Thoracic aorta (tissue), 2 donors: ENCODE measurements at places on chromosomes 6 and 20.

DNA sequence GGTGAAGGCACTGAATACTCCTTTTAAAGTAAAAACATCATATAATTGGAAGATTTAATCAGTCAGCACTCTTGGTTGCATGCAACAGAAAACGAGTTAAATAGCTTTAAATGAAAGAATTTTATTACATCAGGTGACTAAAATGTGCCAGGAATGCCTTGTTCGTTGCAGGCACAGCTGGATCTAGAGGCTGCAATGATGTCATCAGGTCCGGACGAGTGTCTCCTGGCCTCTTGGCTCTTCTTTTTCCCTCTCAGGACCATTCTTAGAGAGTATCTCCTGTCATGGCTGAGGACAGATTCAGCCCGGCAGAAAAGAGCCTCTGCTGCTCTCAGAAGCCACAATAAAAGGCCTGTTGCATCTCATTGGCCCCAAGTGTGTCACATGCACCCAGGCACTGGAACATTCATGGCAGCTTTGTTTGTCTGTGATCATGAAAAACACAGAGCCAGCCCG is 510.7 kb upstream of the SULF2 start:
- H3K4me3 ChIP-seq = no peak overlapping the region
- H3K27ac ChIP-seq = peak overlapping the region; percentile 54
- no peak for DNase-seq
- H3K36me3 ChIP-seq = no peaks in the 10 kb centered on the region
- H3K4me1 ChIP-seq = peaks cover 36% of the 10 kb centered on the region
- H3K27me3 ChIP-seq = no peaks in the 10 kb centered on the region

DNA sequence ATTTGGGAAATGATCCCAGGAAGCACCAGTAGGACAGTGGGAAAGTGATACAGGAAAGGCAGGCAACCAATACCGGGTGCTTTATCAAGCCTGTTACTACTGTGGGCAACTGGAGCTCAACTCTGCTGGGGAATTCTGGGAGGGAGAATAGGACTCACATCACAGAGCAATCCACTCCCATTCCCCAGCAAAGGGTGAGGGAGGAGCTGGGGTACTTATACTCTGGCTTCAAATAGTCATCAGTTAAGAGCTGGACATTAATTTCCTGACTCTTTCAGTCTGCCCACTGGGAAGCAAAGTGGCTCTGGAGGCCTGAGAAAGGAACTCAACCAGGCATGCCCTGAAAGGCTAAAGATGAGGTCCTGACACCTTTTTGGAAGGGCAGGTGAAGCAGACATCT is 17.5 kb upstream of the CDH22 start:
- H3K4me1 ChIP-seq = no peaks in the 10 kb centered on the region
- H3K36me3 ChIP-seq = no peaks in the 10 kb centered on the region
- no peaks in the 10 kb centered on the region for H3K27me3 ChIP-seq
- DNase-seq = no peak
- H3K4me3 ChIP-seq = no peak overlapping the region
- no peak overlapping the region for H3K27ac ChIP-seq

DNA sequence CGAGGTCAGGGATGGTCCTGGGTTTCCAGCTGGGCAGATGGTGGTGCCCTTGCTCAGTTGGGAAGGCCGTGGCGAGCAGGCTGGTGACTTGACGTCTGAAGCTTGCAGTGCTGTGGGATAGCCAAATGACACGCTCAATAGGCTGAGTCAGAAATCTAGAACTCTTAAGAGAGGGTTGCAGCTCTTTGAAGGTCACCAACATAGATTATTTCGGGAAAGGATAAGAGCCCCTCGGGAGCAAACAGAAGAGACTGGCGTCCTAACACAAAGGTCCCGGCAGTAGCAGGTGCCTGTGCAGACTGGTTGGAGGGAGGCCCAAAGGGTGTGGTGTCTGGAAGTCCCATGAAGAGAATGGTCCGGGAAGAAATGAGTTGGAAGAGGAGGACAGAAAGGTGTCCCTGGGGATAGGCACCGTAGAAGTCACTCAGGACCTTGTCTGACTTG is 18.4 kb downstream of the PKIG start:
- no peaks in the 10 kb centered on the region for H3K36me3 ChIP-seq
- H3K4me3 ChIP-seq = peak overlapping the region; percentile 45
- peak overlapping the region; percentile 91 for H3K27ac ChIP-seq
- no peak for DNase-seq

DNA sequence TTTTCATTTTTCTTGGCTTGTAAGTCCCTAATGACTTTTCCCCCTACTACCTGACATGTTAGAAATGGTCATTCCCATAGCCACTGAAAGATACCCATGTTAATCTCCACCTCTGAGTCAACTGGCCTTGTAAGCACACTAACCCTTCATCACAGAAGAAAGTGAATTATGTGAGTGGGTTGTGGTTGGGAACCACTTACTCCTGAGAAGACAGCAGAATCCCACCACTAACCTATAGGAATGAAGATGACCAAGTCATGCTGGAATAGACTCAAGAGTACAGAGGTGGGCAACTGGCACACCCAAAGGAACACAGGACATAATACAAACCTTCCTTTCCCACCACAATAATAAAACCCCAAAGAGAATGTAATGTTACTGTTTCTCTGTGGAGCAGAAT is 30.1 kb downstream of the RAMACL start:
- no peaks in the 10 kb centered on the region for H3K27me3 ChIP-seq
- no peaks in the 10 kb centered on the region for H3K36me3 ChIP-seq
- H3K4me1 ChIP-seq = peaks cover 22% of the 10 kb centered on the region
- peak overlapping the region; percentile 60 for H3K4me3 ChIP-seq

- H3K36me3 ChIP-seq = no peaks in the 10 kb centered on the region
- DNase-seq = no peak
- no peak overlapping the region for H3K27ac ChIP-seq
- no peaks in the 10 kb centered on the region for H3K27me3 ChIP-seq
- no peaks in the 10 kb centered on the region for H3K4me1 ChIP-seq
Observed at GRCh38 chr20:48186915-48187314, 401.6 kb upstream of the SULF2 start.

DNA sequence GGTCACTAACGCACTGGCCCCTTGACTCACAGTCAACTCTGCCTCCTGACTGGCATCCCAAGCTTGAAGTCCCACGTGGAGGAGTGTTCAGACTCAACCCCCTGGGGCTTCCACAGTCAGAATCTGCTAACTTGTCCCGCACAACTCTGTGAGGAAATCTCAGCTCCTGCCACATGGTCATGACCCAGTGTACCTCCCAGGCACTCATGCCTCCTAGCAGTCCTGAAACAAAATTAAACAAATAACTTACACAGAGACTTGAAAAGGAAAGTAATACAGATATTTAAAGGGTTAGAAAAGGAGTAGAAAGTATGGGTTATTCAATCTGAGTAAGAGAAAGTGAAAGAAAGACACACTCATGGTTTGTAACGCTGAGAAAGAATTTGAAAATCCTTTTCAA is 134.9 kb downstream of the GMDS start:
- H3K27me3 ChIP-seq = no peaks in the 10 kb centered on the region
- peak overlapping the region; percentile 71 for H3K27ac ChIP-seq
- peak overlapping the region; percentile 57 for H3K4me3 ChIP-seq
- H3K4me1 ChIP-seq = peaks cover 15% of the 10 kb centered on the region

DNA sequence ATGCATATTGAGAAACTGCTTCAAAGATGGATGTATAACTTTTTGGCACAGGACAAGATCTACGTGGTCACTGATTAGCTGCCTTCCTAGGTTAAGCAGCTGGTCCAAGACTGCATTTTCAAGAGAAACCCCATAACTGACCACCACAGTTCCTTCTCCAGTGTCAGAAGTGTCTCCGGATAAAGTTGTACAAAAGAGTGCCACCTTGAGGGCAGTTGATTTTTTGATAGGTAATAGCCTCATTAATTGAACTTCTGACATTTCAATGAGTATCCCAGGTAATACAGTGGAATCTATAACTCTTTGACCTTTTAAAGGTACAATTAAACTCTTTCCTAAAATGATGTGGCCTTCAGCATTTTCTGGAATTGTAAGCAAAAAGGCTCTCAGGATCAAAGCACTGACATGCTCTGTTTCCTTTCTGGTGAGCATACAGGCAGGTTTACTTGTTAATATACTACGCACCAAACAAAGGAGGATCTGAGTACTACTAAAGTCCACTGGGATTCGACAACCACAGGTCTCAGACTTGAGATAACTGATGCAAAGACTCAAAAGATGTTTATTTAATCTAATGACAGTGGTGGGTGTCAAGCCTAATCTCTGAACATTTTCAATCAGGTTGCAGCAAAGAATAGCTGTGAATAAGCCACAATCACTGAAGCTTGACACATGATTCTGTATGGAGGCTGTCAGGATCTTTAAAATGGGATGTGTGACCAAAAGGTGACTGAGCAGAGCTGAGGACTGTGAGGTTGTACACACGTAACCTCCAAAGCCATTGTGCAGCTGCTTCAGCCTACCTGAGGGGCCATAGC is 21.2 kb downstream of the MKKS start:
- no peaks in the 10 kb centered on the region for H3K36me3 ChIP-seq
- no peak overlapping the region for H3K4me3 ChIP-seq
- H3K27ac ChIP-seq = no peak overlapping the region
- no peaks in the 10 kb centered on the region for H3K4me1 ChIP-seq
- DNase-seq = no peak
- no peaks in the 10 kb centered on the region for H3K27me3 ChIP-seq

GRCh38 chr20:63224412-63225081 is 8.6 kb upstream of the YTHDF1 start:
- H3K36me3 ChIP-seq = no peaks in the 10 kb centered on the region
- no peak overlapping the region for H3K27ac ChIP-seq
- no peak overlapping the region for H3K4me3 ChIP-seq
- H3K4me1 ChIP-seq = peaks cover 9% of the 10 kb centered on the region
- DNase-seq = no peak

GRCh38 chr20:37468886-37469285 is 52.2 kb upstream of the NNAT start:
- H3K27me3 ChIP-seq = no peaks in the 10 kb centered on the region
- no peak overlapping the region for H3K27ac ChIP-seq
- H3K4me3 ChIP-seq = no peak overlapping the region
- H3K36me3 ChIP-seq = no peaks in the 10 kb centered on the region
- no peak for DNase-seq
- H3K4me1 ChIP-seq = no peaks in the 10 kb centered on the region

- no peak overlapping the region for H3K27ac ChIP-seq
- no peaks in the 10 kb centered on the region for H3K36me3 ChIP-seq
- no peak overlapping the region for H3K4me3 ChIP-seq
Observed at GRCh38 chr6:137443901-137444300, 50.3 kb downstream of the OLIG3 start.

DNA sequence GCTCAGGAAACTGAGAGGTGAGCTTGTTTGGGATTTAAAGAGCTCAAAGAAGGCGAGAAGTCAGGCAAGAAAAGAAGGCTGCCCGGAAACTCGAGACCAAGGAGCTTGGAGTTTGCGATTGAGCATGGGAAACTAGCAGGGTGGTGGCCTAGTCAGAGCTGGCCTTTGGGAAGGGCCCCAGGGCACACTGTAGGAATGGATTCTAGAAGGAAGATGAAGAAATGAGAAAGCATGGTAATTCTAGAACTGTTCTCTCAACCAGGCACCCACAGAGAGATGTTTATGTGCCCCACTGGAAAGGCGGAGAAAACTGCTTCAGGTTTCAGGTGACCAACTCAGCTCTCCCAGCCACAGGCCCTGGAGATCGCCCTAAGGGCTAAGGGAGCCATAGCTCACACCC is 126.2 kb downstream of the FOXO3 start:
- H3K27me3 ChIP-seq = no peaks in the 10 kb centered on the region
- H3K27ac ChIP-seq = no peak overlapping the region
- H3K36me3 ChIP-seq = peaks cover 4% of the 10 kb centered on the region
- H3K4me3 ChIP-seq = no peak overlapping the region
- DNase-seq = no peak
